ENCODE measurements at places on chromosomes 4 and X.

DNA sequence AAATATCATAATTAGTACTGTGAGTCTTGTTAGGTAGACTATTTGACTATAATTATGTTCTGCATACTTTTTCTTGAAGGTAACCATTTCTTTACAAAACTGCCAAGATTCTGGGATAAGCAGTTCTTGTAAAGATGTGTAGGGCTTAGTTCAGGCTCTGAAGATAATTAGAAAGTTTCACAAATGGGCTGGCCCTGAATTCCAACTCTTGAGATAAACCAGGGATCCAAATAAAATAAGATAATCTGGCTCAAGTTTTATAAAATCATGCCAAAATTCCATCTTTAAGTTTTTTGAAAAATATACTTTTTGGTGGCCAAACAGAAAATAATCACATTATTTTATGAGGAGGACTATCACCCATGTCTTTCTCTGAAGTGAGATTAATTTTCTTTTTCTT, 35.5 kb upstream of the GLRB start:
- no peak for DNase-seq

DNA sequence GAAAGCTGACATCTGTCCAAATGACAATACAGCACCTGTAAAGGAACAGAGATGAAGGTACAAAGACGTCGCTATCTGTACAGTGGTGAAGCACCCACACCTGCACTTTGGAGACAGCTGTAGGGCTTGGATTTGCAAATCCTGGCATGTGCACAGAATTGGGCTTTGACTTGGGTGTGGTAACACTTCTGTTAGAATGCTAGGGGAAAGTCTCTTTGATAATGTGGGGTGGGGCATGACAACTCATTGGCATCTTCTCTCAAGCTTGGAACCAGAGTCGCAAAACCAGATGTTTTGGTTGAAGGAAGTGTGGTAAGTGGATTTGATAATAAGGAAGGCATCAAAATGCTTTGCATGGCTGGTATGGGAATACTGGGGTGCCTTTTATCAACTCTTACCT, 55.5 kb downstream of the VCX3B start:
- no peak for DNase-seq

GRCh38 chr4:102533904-102534303, 32.7 kb downstream of the NFKB1 start:
- no peak for DNase-seq

DNA sequence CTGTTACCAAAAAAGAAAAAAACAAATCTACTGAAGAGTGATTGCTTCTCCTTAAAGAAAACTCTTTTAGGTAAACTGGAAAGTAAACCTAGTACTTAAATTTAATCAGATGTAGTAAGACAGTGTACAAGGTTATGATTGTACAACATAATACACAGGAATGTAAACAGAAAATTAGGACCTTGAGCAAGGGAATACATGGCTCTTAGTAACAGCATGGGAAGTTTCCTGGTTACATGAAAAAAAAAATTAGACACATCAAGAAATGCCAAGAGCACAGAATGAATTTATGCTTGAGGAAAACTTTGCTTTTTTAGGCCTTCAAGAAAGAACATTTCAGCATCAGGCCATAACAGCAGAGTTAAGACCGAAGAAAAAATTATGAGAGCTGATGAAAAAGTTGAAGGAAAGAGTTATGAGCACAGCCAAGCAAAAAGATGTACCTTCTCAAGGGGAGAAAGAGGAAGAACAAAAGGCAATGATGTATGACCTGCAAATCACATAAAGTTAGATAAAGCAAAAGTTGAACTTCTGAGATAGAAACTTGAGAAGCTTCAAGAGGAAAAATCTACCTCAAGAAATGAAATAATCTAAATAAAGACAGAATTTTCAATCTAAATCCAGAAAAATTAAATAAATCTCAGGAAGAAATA, 311.6 kb downstream of the GALNTL6 start:
- DNase-seq, result no peak

- no peak for DNase-seq
Observed at GRCh38 chr4:82275431-82276331, 98.1 kb downstream of the HNRNPD start.

DNA sequence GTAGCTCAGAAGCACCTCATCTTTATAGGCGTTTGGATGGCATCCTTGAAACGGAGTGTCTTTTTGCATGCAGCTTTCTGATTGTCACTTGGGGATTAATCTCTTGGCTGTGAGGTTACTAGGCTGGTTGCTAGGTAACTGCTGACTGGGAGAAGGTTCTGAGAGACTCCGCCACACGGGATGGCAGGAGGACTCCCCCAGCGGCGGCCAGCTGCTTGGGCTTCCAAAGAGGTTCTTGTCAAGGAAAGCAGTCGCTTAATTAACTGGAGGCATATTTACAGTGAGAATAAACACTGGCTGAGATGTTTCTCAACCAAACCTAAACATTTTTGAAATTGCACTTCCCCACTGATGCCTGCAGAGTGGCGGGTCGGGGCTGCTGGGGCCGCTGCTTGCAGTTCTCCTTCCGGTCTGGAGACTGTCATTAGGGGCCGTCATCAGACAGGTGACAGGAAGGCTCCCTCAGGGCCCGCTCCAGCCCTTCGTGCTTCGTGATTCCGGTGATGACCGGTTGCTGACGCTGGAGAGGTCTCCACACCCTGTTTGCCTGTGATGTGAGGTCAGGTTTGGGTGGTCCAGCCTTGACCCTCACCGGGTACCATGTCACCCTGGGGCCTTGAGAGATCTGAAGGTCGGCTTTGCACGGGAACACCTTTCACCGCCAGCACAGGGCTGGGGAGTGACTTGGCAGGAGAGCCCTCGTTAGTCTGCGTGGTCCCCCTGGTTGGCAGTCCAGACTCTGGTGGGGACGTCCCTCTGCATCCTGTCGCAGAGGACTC, 9.1 kb downstream of the NSG1 start:
- DNase-seq, result no peak

DNA sequence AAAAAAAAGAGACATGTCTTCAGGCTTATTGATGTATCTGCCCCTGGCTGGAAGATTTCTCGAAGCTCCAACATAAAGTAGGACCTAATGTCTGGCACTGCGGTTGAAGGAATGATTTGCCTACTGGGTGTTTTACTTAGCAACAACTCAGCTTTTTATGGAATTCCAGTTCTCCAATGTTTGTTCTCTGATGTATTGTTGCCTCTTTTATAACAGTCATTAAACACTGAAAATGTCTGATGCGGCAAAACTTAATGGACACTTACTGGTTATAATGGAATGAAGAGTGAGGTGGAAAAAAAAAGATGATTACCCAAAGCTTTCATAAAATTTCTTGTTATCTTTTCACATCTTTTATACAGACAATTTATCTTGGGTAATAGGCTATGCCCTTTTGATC, 75.6 kb upstream of the ZFP42 start:
- DNase-seq, result no peak

DNA sequence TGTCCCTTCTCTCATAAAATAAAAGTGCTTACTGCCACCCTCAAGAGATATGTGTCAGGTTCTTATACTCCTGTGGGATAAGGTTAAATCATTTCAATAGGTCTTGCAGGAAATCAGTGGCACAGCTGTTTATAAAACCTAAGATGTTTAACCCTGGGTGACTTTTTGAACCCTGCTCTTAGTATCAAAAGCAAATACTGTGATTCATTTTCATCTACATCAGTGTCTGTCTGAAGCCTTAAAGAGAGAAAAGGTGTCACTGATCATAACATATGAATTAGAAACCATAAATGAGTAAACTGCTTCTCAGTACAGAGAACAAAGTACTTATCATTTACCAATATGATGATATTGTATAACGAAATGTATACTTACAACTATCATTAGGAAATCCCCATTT, 59.0 kb downstream of the CCSER1 start:
- DNase-seq, result no peak

DNA sequence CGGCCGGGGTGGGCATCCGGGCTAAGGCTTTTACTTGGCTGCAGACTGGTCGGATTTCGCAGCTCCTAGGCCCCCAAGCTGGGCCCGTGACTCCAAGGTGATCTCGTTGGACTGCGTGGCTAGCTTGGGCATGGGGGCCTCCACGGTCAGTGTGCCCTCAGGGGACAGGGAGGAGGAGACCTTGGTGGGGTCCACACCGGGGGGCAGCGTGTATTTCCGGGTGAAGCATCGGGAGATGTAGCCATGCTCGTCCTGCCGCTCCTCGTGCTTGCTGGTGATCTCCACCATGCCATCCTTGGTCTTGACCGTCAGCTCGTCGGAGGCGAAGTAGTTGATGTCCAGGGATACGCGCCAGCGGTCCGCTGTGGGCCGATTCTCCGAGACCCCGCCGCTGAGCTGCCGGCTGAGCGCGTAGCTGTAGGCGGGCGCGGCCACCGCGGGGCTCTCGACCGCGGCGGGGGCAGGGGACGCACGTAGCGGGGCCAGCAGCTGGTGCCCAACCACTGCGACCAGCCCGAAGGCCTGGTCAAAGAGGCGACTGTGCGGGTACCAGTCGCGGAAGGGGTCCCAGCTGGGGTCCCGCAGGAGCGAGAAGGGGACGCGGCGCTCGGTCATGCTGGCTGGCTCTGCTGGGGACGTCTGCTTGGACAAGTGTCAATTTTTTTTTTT, 881 bp upstream of the CACNA1F start:
- DNase-seq, result no peak

GRCh38 chr4:155010376-155010775, 198.1 kb upstream of the NPY2R start:
- no peak for DNase-seq

- no peak for DNase-seq
Observed at GRCh38 chr4:137156807-137157206, 375.5 kb downstream of the PCDH18 start.

- DNase-seq, result no peak
Observed at GRCh38 chr4:88244816-88245579, 39.4 kb downstream of the PPM1K start.

- no peak for DNase-seq
Observed at GRCh38 chr4:139972305-139972704, 181.7 kb downstream of the MAML3 start.

DNA sequence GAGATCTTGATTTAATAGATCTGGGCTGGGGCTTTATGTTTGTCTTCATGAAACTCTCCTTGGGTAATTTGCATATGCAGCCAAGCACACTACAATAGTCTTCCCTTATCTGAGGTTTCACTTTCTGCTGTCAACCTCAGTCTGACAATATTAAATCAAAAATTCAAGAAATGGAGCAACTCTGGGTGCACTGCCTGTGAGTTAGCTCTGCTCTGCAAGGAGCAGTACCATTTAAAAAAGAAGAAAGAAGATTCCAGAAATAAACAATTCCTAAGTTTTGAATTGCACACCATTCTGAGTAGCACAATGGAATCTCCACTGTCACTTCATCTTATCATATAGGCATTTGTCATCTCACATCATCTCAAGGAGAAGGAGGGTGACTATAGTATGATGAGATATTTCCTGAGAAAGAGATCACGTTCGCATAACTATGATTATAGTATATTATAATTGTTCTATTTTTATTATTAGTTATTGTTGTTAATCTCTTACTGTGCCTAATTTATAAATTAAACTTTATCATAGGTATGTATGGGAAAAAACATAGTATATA, 9.4 kb downstream of the FNIP2 start:
- DNase-seq, result no peak

- DNase-seq, result no peak
Observed at GRCh38 chr4:78772526-78773091, 3.5 kb upstream of the BMP2K start.

DNA sequence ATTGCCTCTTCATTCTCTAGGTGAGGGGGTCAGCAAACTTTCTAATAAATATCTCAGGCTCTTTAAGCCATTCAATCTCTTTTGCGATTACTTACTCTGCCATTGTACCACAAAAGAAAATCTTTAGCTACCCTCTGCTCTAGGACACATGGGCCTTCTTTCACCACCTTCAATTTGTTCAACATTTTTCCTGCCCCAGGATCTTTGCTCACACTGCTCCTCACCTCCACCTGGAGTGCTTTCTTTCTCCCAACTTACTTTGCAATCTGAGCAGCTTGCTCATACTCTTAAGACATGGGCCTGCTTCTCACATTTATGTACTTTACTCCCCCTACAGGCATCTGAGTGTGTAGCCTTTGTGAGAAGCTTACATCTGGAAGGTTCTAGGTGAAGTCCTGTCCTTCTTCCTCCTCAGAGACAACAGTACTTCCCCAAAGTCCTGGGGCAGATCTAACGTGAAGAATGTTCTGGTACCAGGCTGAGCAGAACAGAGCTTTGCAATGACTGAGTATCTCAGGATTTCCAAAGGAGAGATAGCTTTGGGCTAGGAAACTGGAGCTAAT, 55.0 kb upstream of the PRDM5 start:
- no peak for DNase-seq

DNA sequence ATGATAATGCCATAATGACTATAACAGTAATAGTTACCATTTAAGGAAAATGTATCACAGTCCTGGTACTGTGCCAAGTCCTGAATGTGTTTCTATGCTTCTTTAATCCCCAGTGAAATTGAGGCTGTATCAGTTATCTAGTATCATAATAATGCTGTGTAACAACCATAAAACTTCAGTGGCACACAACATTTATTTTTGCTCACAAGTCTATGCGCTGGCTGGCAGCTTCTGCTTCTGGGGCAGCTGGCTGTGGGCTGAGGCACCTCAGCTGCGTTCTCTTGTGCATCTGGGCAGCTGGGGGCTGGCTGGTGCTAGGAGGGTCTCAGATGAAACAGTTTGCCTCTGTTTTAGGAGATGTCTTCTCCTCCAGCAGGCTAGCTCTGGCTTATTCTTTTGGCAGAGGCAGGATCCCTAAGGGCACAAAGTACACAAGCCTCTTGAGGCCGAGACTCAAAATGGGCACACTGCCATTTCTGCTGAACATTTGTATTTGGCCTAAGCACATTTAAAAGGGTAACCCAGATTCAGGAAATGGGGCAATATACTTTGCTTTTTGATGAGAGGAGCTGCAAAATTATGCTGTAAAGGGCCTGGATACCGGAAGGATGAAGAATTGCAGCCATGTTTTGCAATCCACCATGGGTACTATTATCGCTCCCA, 62.6 kb upstream of the DHX15 start:
- no peak for DNase-seq

GRCh38 chrX:66005830-66006449, 33.9 kb downstream of the VSIG4 start:
- DNase-seq, result no peak

DNA sequence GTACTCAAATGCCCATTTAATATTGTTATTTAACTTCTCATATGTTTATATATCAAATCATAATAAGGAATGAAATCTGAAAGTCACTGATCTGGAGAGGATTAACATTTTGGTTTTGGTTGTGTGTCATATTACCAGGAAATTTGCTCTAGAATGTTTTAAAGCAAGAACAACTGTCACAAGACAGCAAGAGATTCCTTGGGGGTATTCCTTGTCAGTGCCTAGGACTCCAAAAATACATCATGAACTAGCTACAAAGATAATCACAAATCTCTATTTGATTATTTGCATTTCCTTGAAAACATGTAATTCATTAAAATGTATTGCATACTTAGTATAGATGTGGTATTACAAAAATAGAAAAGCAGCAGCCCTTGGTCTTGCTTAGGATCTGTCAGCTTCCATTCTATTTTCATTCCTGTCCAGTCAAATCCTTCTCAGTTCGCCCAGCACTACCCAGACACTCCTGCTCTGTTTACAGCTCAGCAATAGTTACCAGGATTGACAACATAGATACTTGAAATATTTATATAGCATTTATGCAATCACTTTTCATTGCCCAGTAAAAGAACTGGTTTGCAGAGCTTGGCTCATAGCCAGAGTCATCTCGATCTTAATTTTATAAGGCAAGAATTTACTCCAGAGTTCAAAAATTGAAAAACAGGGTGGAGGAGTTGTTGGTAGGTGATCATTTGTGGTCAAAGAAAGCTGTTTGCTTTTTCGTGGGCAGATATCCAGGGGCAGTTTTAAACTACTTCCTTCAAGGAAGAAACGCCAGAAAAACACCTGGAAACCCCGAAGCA, 9.2 kb upstream of the BMP3 start:
- DNase-seq, result no peak
